K562 (cell line): ENCODE measurements at places on chromosomes 6 and 20. TPM values are rescaled to one million over a fixed set of nuclear protein-coding genes. Genes with fewer than 3 reads are reported as not detected.
A peak's percentile ranks its signal among the peaks of the same experiment; 100 is the strongest.

Gene CASP8AP2
- total RNA-seq, result 19.1 TPM in 2 replicates

Gene CD164
- 164 and 169 TPM in 2 replicates for total RNA-seq

Gene YIPF3
- 65.1 and 69.3 TPM in 2 replicates for total RNA-seq

Gene RAET1G
- not detected in 2 replicates for total RNA-seq

Gene GJE1
- not detected in 2 replicates for total RNA-seq

Gene SFTA2
- 0.78 TPM in 1 of 2 replicates, not detected in the other for total RNA-seq

Gene SCRT2
- total RNA-seq, result 0.47 and 0.75 TPM in 2 replicates

DNA sequence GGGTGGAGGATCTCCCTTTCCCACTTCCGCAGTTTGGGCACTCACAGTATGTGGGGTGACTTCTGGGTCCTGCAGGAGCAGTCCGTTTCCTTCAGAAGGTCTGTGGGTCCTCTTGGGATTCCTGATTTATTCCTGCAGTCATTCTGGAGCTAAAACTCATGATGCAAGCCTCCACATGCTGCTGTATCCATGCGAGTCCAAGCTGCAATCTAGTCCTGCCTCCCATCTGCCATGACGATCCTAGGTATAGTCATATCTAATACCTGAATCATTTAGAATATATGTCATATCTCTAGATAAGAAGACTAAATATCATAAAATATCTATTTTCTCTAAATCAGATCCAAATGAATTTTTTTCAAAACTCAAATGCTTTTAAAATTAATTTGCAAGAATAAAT, 103.4 kb upstream of the AHI1 start:
- H3K4me1 ChIP-seq, result no peaks in the 10 kb centered on the region
- no peak overlapping the region for H3K27ac ChIP-seq
- no peak overlapping the region for H3K4me3 ChIP-seq
- no peak for DNase-seq
- peaks cover 16% of the 10 kb centered on the region for H3K27me3 ChIP-seq

DNA sequence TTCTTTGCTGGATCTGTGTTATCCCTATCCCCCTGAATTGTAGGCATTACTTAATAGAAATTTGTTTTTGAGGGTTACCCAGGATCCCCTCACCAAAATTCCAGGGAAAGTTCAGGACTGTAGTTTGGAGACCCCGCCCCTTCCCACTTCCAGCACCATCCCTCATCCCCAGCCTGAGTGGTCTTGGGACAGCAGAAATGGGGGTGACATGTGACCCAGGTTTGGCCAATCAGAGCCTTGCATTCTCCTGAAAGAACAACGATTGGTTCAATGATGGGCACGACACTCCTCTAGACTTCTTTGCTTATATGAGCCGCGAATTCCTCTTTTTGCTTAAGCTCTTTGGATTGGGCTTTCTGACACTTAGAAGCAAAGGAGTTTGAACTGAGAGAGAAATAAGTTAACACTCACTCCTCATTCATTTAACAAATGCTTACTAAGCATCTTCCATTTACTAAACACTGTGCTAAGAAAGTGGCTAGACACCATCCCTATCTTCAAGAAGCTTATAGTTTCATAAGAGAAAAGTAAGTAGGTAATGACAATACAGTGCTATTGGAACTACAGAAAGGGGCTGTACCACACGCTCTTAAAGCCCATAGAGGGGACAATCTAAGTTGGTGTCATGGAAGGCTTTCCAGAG, 24.9 kb upstream of the PAQR8 start:
- no peak overlapping the region for H3K4me3 ChIP-seq
- H3K27ac ChIP-seq, result peak overlapping the region; percentile 53; the same call in 2 of the 3 replicates
- H3K36me3 ChIP-seq, result no peaks in the 10 kb centered on the region
- H3K27me3 ChIP-seq, result no peaks in the 10 kb centered on the region
- DNase-seq, result no peak
- peaks cover 6% of the 10 kb centered on the region; the same call in 1 of the 2 replicates for H3K4me1 ChIP-seq

- no peaks in the 10 kb centered on the region for H3K36me3 ChIP-seq
- H3K4me1 ChIP-seq, result no peaks in the 10 kb centered on the region; the same call in 2 of the 3 replicates
- H3K27me3 ChIP-seq, result peaks cover 29% of the 10 kb centered on the region
- DNase-seq, result no peak
- H3K4me3 ChIP-seq, result no peak overlapping the region
- H3K27ac ChIP-seq, result no peak overlapping the region
Observed at GRCh38 chr6:89216411-89216810, 747 bp downstream of the GABRR1 start.

DNA sequence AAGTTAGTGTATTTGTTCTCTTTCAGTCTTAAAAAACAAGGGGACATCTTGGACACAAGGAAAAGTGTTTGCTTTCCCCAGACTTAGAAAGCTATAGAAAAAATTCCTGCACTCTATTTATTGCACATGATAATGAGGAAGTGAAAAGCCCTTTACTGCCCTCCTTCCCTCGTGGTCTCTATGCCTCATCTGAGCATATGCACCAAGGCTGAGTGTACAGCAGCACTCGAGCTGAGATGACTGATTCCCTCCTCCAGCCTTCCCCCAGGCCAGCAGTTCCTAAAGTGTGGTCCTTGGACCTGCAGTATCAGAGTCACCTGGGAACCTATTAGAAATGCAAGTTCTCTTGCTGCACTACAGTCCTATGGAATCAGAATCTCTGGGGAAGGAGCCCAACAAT, 14.3 kb upstream of the LAMP5 start:
- no peak overlapping the region for H3K4me3 ChIP-seq
- H3K27me3 ChIP-seq, result no peaks in the 10 kb centered on the region
- no peak for DNase-seq
- H3K36me3 ChIP-seq, result no peaks in the 10 kb centered on the region
- no peak overlapping the region for H3K27ac ChIP-seq

- peaks cover 2% of the 10 kb centered on the region; the same call in 1 of the 3 replicates for H3K27me3 ChIP-seq
- H3K27ac ChIP-seq, result no peak overlapping the region
- no peak overlapping the region for H3K4me3 ChIP-seq
- no peaks in the 10 kb centered on the region for H3K4me1 ChIP-seq
Observed at GRCh38 chr6:17258749-17259148, 22.4 kb upstream of the RBM24 start.

DNA sequence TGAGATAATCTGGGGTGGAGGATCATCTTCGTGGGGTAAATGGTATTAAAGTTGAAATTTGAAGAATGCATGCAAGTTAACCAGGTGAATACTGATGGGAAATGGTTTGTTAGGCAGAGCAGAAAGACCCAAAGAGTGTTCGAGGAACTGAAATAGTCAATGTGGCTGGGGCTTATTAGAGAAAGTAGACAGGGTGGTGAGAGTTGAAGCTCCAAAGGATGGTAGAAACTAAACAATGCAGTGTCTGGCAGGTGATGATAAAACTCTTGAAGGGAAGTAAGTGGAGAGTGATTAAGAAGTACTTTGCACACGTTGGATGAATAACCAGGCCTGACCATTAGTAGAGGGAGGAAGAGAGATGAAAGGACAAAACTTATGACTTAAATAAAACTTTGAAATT, 39.8 kb upstream of the CENPW start:
- H3K36me3 ChIP-seq, result no peaks in the 10 kb centered on the region
- no peaks in the 10 kb centered on the region for H3K27me3 ChIP-seq
- H3K4me1 ChIP-seq, result no peaks in the 10 kb centered on the region
- H3K4me3 ChIP-seq, result no peak overlapping the region
- DNase-seq, result no peak

DNA sequence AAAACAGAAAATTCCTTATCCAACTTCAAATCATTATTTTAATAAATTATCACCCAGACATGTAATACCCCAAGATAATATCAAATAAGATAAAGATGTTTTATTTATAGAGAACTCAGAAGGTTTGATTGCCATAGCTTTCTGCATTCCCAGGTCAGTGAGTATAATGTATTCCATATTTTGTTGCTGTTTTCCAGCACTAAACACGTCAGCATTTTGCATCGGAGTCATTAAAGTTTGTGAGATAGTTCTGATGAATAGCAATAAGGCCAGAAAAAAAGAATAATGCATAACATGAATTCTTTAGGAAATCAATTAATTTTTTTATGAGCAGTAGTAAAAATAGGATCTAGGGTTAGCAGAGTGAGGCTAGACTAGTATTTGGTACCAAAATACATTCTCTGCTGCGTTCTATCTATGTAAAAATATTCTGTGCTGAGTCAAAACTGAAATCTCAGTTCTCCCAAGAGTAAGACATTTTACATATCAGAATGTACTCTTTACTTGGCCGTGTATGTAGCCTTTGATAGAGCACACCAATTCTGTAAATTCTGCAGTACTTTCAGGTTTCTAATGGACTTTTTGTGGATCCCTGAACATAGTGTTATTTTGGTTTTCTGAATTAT, 269.9 kb upstream of the AGPAT4 start:
- DNase-seq, result no peak
- H3K4me3 ChIP-seq, result no peak overlapping the region
- H3K27ac ChIP-seq, result no peak overlapping the region
- no peaks in the 10 kb centered on the region for H3K36me3 ChIP-seq

DNA sequence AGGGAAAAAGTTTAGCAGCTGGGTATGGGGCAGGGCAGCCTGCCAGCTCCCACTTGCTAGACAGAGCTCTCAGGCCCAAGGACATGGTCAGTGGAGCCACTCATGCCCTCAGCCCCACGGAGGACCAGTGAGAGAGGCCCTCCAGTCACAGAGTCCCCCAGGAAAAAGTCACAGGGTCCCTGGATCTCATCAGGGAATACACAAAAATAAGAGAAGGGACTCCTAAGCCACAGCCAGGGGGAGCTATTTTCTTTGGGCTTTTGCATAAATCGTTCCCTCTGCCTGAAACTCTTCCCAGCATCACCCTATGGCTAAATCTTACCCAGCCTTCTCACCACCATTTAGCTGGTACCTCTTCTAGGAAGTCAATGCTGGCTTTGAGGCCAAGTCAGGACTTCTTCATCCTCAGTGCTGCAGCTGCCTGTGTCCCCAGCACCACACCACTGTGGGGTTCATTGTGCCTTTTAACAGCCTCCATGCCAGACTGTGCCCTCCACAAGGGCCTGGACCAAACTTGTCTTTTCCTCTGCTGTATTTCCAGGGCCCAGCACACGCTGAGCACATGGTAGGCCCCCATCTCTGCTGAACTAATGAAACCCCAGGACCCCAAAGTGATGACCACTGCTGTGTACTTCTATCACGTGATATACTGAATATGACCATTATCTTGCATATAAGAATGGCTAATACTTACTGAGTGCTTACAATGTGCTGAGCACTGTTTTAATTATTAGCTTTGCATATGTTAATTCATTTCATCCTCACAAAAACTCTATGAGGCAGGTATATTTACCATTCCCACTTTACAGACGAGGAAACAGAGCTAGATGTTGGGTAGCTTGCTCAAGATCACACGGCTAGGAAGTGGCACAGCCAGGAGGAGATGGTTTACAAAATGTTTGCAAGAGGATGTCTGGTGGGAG, 2.0 kb downstream of the ZNF335 start:
- peak overlapping the region; percentile 82; the same call in 1 of the 2 replicates for H3K4me3 ChIP-seq
- no peak for DNase-seq
- peaks cover 6% of the 10 kb centered on the region; the same call in 2 of the 3 replicates for H3K4me1 ChIP-seq

DNA sequence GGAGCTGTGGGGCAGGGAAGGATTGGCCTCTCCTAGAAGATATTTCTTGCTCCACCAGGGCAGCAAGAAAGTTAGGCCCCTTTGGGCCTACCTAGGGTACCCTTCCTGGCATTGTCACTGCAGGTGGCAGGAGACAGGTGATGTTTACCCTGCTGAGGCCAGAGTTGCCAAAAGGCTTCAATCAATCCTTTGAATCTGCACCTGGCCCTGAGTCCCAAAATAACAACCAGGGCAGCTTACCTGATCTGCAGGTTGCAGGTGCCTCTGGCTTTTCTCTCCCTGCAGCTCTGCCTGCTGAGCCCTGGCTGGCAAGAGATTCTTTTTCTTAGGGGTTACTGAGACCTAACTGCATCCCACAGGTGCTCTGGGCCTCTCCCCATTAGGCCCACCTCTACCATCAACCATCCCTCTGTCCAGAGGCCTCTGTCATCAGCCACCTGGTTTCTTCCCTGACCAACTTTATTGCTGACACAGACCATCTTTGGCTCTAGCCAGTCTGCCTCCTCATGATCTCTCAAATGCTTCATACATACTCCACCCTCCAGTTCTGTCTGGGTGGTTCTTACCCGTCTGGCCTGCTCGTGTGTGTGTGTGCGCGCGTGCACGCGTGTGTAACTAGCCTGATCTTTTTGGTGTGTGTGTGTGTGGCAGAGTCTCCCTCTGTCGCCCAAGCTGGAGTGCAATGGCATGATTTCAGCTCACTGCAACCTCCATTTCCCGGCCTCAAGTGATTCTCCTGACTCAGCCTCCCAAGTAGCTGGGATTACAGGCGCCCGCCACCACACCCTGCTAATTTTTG, 13.7 kb downstream of the BCL2L1 start:
- no peak overlapping the region for H3K4me3 ChIP-seq
- peaks cover 56% of the 10 kb centered on the region for H3K4me1 ChIP-seq
- no peak overlapping the region for H3K27ac ChIP-seq
- peaks cover 92% of the 10 kb centered on the region for H3K36me3 ChIP-seq

- H3K27me3 ChIP-seq, result no peaks in the 10 kb centered on the region
- peaks cover 19% of the 10 kb centered on the region for H3K4me1 ChIP-seq
- no peak overlapping the region for H3K4me3 ChIP-seq
Observed at GRCh38 chr6:34679552-34680253, 16.9 kb downstream of the ILRUN start.

GRCh38 chr20:57594092-57594951, 25.9 kb downstream of the ZBP1 start:
- H3K4me3 ChIP-seq, result no peak overlapping the region
- no peaks in the 10 kb centered on the region for H3K36me3 ChIP-seq
- H3K27me3 ChIP-seq, result no peaks in the 10 kb centered on the region
- peak; percentile 82 for DNase-seq

DNA sequence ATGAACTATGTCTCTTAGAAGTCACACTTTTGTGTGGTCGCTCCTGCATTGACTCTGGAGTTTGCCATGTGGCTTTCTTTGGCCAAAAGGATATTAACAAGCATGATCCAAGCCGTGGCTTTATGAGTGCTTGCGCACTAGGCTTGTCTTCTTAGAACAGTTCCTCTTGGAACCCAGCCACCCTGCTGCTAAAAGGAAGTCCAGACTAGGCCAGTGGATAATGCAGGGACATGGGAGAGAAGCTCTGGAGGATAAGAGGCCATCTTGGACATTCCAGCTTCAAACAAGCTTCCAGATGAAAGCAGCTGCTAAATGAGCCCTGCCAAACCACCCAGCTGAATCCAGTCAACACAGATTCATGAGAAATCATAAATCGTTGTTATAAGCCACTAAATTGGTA, 346.4 kb downstream of the CDC5L start:
- DNase-seq, result no peak
- H3K27me3 ChIP-seq, result peaks cover 4% of the 10 kb centered on the region; the same call in 2 of the 3 replicates
- H3K36me3 ChIP-seq, result no peaks in the 10 kb centered on the region
- H3K4me1 ChIP-seq, result no peaks in the 10 kb centered on the region
- H3K27ac ChIP-seq, result no peak overlapping the region

GRCh38 chr6:130362128-130362527, 3.7 kb upstream of the TMEM200A start:
- no peak overlapping the region for H3K4me3 ChIP-seq
- H3K27ac ChIP-seq, result no peak overlapping the region
- H3K27me3 ChIP-seq, result no peaks in the 10 kb centered on the region; the same call in 1 of the 3 replicates

DNA sequence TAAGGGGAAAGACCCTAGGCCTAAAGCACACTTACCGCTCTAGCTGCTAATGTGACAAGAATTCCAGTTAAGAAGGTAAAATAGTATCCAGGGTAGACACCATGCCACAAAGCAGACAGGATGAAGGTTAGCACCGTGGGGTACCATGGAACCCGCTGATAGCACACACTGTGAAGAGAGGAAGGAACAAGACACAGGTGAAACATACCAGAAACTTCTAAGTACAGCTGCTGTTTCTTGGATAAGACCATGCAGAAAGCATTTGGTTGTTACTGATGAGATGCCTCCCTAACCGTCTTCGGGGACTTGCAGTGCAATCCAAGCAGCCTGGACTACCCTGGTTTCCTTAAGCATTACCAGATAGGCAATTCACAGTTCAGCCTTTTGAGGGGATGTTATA, 99.4 kb downstream of the MBOAT1 start:
- no peak for DNase-seq
- no peak overlapping the region for H3K4me3 ChIP-seq
- H3K4me1 ChIP-seq, result no peaks in the 10 kb centered on the region; the same call in 2 of the 3 replicates
- no peak overlapping the region for H3K27ac ChIP-seq
- H3K27me3 ChIP-seq, result no peaks in the 10 kb centered on the region

- H3K27me3 ChIP-seq, result no peaks in the 10 kb centered on the region
- no peak for DNase-seq
Observed at GRCh38 chr20:13187899-13188298, 33.2 kb upstream of the ISM1 start.
